ENCODE measurements at places on chromosomes 3 and 15.
A peak's percentile ranks its signal among the peaks of the same experiment; 100 is the strongest.

DNA sequence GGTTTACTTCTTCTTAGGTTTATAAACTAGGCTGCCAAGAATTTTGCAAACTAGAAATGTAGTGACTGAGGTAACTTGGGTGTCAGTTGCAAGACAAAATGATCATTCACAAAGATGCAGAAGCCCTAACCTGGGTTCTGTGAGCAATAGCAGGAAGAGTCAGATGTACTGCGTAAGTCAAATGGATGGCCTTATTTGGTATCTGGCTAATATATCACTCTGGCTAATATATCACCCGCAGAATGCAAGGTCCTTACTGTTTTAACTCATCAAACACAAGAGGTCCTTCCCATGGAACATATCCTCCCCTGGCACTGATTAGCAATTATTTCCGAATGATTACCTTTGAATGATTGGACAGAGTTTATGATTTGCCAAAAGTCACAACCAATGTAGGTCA lies 37.4 kb downstream of the RBMS3 start:
- no peak for DNase-seq

DNA sequence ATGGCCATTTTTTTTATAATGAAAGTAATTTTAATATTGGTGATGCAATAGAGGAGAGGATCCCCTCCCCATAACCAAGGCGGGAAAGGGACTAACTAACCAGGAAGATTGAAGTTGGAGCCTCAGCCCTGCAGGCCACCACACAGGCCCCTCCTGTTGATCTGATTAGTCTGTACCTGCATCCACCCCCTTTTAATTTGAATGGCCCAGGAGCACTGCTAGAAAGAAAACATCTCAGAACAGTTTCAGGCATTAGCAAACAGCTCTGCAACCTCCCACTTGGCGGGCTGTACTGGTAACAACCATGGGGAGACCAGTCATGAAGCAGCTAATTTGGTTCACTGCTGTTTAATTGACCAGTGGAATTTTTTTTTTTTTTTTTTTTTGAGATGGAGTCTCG lies 10.3 kb downstream of the CAV3 start:
- no peak for DNase-seq

- no peak for DNase-seq
Measured at GRCh38 chr3:75338342-75338741, 325.8 kb upstream of the FRG2C start.

DNA sequence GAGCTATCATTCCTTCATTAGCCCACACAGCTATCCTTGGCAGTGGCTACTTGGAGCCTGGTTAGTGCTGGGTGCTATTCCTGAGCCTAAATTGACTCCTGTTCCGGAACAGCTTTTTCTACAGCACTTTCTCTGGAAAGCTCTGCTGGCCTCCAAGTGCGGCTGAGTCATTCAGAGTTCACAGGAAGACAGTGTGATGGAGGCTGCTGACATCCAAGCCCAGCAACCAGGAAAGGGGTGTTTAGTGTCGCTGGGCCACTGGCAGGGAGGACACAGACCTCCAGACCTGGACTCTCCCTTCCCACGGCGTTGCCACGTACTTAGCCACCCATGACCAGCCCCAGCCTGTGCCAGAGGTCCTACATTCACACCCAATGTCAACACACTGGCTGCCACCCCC lies 28.7 kb downstream of the CACNA2D2 start:
- peak; percentile 74 for DNase-seq

- no peak for DNase-seq
Measured at GRCh38 chr3:187750513-187751123, 5.3 kb upstream of the BCL6 start.

DNA sequence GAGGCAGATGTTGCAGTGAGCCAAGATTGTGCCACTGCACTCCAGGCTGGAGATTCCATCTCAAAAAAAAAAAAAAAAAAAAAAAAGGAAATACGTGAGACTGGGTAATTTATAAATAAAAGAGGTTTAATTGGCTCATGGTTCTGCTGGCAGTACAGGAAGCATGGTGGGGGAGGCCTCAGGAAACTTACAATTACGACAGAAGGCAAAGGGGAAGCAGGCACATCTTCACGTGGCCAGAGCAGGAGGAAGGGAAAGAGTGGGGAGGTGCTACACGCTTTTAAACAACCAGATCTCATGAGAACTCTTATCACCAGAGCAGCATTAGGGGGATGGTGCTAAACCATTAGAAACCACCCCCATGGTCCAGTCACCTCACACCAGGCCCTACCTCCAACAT lies 138.2 kb upstream of the IL12A start:
- DNase-seq, result no peak

GRCh38 chr3:18153571-18154173 lies 271.5 kb downstream of the SATB1 start:
- DNase-seq, result peak; percentile 75

GRCh38 chr15:90435652-90436337 lies 47.8 kb downstream of the IQGAP1 start:
- no peak for DNase-seq

DNA sequence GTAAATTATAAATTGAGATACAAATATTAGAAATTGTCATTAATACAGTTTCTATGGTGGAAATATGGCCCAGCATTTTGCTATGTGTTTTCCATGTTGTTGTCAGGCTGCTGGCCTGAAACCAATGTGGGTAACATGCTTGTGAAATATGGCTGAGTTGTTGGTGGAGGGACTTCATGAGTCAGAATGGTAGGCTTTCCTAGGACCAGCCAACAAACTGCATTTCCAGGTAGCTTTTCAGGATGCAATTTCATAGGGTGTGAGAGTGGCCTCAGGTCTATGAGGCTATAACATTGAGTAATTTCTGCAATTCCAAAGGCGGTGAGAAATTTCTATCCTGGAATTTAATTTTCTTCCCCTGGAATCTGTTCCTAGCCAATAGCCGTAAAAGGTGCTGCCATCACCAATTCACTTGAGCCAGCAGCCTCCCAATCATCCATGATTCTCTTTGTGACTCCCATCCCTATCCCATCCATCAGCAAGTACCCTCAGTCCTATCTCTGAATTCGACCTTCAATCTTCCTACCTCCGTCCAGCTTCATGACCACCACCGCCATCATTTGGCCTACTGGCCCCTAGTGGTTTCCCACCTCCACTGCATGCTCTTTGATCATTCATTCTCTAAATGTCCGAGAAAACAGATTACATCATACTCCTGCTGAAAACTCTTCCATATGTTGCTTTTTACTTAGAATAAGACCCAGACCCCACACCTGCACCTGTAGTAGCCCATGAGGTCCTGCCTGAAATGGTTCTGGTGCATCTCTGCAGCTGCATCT lies 276.6 kb upstream of the CFAP20DC start:
- no peak for DNase-seq

- no peak for DNase-seq
Measured at GRCh38 chr3:116341899-116342298, 103.4 kb downstream of the LSAMP start.

GRCh38 chr15:32643907-32644445 lies 2.5 kb downstream of the SCG5 start:
- no peak for DNase-seq

- DNase-seq, result no peak
Measured at GRCh38 chr15:33844186-33844585, 124.1 kb upstream of the CHRM5 start.

DNA sequence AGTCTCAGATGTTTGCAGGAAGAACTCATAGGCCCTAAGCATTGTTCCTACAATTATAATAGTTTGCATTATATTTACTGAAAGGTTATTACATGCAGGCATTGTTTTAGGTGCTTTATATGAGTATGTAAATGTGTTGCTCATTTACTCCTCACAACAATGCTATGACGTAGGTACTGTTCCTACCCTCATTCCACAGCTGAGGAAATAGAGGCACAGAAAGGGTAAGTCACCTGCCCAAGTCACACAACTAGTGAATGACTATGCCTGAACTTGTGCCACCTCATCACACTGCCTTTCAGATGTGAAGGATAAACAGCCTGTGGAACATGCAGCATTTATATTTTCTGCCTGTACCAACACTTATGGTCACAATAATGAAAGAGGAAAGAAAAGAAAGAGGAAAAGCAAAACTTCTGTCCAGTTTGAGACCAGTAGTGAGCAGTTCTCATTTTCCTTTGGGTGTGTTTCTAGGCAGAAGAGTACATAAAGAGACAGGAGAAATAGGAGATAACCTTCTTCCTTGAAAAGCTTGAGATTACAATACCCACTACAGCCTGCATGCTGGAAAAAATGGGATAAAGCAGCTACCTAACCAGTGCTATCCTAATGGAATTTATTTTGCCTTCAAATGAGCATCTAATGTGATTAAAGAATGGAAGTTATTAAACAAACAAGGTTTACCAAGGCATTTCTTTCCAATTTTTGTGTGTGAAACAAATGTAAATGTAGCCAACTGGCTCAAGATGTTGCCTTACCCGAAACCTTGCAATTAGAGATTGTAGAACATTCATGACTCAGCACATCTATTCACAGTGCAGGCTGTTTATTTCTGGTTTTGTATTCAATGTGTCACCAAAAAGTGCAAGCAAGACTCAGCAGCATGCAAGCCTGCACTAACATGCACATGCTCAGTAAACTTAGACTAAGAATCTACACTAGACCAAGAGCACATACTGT lies 20.5 kb upstream of the ENTPD3 start:
- DNase-seq, result no peak

DNA sequence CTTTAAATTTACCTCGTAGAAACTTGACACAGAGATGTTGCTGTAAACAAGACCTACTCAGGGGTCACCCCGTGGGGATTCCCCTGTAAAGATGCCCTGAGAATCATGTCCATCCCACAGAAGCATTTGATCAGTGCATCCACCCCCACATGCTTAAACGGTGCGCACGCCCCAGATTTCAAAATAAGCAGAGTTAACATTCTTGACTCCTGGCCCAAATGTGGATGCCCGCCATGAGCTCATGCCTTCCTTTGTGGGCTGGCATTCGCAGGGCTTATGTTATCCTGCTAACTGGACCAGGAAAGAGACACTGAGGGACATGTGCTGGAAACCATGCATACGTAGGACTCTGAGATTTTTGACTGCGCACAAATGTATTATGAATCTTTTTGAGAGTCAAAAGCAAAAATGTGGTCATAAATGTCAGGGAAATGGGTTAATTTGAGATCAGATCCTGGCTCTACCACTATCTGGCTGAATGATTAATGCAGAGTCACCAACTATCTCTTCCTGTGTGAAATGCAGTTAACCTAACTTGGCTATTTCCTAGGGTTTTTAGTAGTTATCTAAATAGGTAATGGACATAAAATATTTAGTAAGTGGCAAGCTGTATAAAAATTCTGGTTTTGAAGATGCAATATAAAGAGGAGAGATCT lies 9.1 kb upstream of the TP63 start:
- peak; percentile 25 for DNase-seq

DNA sequence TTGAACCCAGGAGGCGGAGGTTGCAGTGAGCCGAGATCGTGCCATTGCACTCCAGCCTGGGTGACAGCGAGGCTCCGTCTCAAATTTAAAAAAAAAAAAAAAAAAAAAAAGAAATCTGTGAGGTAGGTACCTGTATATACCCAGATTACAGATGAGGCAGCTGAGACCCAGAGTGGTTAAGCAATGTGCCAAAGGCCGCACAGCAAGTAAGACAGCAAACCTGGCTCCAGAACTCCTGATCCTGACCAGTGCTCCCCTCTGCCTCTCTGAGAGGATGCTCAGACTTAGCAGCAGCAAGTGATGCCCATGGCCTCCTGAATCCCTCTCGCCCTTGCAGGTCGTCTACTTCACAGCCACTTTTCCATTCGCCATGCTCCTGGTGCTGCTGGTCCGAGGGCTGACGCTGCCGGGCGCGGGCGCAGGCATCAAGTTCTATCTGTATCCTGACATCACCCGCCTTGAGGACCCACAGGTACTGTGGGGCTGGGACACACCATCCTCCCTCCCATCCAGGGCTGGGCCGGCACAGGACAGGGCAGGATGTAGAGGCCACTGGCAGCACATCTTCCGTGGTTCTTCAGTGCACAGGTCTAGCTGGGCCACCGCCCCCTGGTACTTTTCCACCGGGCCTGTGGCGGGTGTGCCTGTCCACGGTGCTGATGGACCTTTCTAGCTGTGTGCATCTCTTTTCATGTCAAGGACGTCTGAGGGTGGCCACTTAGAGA lies 63.9 kb downstream of the SLC6A6 start:
- no peak for DNase-seq

DNA sequence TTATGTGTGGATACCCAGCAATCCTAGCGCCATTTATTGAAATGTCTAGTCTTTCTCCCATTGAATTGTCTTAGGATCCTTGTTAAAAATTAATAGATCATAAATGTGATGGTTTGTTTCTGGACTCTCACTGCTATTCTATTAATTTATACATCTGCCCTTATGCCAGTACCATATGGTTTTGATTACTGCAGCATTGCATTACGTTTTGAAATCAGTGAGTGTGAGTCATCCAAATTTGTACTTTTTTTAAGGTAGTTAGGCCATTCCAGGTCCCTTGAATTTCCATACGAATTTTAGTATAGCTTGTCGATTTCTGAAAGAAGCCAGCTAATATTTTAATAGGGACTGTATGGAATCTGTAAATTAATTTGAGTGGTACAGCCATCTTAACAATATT lies 648.6 kb upstream of the ZNF385D start:
- DNase-seq, result no peak

GRCh38 chr15:95620934-95621579 lies 709.4 kb upstream of the NR2F2 start:
- DNase-seq, result peak; percentile 46

DNA sequence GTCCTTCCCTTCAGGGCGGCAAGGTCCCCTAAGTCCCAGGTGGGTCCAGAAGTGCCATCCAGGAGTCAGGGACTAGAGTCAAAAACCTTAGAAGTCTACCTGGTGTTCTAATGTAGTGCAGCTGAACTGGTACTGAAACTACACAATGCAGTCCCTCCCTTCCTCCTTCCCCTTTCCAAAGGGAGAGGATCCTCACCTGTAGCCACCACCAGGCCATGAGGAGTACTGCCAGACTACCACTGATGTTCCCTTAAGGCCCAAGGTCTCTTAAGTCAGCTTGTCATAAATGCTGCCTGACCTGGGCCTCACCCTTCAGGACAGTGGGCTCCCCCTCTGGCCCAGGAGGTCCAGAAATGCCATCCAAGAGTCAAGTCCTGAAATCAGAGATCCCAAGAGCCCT lies 98.9 kb downstream of the ULK4 start:
- DNase-seq, result no peak

GRCh38 chr3:61796088-61796680 lies 234.8 kb downstream of the PTPRG start:
- peak; percentile 17 for DNase-seq

DNA sequence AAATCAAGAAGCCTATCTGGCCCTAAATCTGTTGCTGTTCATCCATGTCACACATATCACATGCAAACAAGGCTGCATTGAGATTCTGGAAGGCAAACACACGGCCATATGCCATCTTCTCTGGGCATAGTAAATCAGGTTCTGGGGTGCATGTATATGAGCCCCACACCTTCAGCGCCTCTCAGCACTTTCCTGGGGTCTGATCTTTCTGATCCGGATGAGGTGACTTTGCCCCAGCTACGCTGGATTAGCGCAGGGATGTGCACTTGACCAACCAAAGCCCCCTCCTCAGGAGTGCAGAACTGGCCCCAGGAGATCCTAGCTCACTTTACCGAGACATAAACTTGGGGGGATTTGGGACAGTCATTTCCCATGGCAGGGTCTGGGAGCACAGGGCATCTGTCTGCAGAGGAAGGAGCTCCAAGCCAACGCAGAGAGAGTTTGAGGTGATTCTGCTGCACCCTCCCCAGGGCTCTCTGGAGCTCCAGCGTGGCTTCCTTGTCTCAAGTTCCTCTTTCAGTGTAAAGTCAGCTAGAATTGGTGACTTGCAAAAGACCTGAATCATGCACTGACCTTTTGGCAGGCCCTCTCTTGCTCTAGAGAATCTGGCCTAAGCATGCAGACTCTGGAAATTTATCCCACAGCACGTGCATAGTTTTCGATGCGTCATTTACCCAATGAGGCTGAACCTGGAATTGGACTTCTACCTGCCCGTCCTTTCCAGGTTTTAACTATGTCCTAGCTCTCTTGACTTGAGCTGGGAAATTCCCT lies 63.5 kb upstream of the KLF13 start:
- peak; percentile 38 for DNase-seq

GRCh38 chr3:79344876-79345871 lies 422.6 kb downstream of the ROBO1 start:
- DNase-seq, result no peak
